ENCODE measurements at places on chromosomes 12 and 14.

GRCh38 chr12:13472690-13473089 lies 276.2 kb downstream of the EMP1 start:
- DNase-seq: no peak

DNA sequence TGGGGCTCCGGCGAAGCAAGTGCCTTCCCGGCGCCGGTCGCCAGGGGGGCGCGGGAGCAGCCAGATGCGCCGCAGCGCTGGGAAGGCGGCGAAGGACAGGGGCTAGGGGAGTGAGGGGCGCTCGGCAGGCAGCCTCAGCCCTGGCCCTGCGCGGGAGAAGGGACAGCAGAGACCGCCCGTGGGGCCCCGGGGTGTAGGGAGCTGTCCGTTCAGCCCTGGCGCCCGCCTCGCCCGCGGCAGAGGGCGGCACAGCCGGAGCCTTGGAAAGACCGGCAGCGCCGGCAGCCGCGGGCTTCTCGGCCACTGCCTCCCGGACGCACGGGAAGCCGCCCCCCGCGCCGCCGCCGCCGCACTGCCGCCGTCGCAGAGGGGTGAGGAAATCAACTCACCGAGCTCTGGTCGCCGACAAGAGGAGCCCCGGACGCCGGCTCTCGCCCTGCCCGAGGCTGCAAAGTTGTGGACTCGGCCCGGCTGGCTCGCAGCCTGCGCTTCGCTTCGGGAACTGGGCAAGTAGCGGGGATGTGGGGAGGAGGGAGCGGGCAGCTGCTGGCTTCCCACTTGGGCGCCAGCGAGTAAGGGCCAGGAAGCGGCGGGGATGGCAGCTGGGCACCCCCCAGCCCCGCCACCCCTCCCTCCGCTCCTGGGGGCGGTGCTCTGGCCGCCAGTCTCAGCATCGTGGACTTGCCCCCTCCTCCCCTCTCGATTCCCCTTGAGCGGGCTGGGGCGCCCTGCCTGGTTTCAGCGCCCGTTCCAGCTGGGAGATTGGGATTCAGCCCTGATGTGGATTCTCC lies at the start of gene ZDHHC22:
Gene ZDHHC22, minus strand, starts transcription at position 578 of the 791 bp plus-strand sequence. CDS start 2,053 bp downstream, outside the sequence.
- DNase-seq: no peak

DNA sequence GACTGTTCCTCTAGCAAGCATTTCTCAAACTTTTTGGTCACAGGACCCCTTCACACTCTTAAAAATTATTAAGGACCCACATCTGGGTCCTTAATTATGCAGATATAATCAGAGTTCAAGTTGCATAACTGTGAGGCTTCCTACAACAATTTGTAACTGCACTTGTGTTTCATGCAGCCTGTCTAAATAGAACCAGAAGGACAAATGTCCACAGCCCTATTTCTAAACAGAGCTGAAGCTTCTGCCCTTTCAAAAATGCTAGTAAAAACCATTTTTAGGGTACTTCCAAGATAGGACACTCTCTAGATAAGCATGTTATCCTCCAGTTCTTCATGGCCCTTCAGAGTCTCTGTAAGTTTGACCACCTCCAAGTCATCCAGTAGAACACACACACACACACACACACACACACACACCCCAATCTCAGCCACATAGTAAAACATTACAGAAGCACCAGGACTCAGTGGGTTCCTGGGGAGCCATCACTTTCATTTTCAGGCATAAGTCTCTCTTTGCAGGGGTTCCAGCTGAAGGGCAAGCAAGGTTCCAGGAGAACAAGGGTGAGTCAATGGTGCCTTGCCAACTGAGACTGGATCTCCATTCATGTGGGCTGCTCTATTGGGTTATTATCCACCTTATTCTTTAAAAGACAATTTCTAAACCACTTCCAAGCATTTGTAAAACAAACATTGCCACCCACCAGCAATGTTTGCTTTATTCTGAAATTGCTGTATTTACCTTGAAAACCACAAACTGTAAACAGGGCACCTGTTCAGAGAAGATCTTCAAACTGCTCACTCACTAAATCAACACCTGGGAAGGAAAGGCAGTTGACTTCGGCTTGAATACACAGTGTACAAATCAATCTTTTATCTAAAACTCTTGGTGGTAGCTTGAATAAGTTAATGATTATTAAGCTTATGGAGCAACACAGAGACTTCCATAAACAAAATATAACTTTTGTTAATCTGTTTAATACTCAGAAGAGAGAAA lies 64.1 kb downstream of the ITPR2 start:
- no peak for DNase-seq

DNA sequence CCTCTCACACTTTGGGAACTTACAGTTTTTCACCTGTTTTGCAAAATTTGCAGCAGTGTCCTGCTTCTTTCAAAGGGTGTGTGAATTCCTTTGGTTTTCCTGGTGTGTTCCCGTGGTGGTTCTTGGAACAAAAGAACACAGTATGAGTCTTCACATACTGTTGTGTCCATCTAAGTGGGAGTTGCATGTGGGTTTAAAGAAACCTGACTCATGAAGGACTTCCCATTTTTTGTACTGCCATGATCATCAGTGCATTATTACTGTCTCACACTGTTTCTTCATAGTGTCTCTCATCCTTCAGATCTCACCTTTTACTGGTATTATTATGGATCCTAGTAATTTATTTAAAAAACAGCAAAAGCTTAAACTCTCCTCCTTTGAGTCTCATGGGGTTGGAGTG lies 3.8 kb upstream of the GZMH start:
- DNase-seq: no peak

DNA sequence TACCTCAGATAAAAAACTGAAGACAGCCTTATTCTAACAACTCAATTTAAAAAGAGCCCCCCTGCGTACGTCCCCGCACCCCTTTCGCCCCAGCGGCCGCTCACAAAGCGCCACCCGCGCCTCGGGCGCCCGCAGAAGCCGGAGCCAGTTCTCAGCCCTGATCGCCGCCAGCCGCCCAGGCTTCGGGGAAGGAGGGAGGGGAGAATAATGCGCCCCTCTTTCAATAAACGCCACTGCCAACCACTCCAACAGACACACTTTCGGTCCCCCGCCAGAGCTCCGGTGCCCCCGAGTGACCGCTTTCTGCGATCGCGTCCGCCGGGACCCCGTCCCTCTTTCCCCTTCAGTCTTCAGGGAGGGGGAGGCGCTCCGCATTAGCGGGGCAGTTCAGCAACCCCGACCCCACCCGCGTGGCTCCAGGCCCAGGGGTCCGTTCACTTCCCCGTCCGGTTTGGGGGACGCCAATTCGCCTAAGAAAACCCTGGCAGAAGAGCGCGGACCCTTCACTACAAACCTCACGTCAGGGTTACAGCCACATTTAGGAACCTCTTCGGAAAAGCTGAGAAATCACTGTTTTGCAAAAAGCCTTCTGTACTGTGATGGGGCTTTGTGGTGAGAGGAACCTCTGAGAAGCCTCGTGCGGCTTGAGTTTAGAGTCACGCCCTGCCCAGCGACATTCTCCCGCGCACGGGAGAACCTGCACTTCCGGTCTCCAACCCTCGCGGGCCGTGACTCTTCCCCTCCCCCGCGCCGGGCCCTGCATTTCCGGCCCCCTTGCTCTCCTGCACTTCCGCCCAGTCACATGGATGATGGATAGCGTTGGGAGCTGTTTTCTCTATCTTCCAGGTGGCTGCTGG lies 18.7 kb downstream of the FOXG1 start:
- DNase-seq: no peak

DNA sequence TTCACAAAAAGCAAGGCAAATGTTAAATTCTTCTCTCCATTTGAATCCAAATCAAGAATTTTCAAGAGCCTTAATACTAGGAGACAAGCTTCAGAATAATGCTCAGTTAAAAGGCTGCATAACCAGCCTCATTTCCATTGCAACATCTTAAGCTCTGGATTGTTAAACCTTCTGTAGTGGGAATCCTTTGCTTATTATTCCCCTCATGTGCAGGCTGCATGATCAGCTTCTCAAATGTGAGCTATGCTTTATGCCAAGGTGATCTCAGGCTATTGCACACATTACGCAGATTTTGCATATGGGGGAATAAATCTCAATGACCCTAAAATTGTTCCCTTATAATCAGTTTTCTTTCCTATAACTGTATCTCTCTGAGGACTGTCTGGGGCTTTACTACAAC lies 71.7 kb upstream of the CCDC196 start:
- no peak for DNase-seq

- DNase-seq: no peak
These were observed 143.7 kb downstream of the ASCL4 start for GRCh38 chr12:107917912-107918800.

DNA sequence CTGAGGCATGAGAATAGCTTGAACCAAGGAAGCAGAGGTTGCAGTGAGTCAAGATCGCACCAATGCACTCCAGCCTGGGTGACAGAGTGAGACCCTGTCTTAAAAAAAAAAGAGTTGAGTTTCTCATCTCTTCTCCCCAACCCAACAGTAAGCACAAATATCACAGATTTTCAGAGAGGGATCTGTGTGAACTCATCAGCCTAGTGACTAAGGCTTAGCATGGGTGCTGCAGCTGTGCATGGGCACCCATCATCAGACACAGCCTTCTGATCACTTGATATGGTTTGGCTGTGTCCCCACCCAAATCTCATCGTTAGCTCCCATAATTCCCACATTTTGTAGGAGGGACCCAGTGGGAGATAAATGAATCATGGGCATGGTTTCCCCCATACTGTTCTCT lies 298.9 kb downstream of the PCNX1 start:
- no peak for DNase-seq

- DNase-seq: no peak
These were observed 232.1 kb downstream of the MSRB3 start for GRCh38 chr12:65510584-65511050.

DNA sequence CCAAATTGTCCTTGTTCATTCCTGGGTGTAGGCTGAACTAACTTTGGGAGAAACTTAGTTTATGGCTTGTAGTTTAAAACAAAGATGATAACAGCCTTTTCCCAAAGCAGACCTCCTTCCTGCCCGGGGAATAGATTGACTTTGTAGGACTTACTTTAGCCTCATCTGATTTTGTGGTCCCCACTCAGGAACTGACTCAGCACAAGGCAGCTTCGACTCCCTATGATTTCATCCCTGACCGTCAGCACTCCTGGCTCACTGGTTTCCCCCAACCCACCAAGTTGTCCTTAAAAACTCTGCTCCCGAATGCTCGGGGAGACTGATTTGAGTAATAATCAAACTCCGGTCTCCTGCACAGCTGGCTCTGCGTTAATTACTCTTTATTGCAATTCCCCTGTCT lies 40.1 kb upstream of the DDHD1 start:
- DNase-seq: no peak

DNA sequence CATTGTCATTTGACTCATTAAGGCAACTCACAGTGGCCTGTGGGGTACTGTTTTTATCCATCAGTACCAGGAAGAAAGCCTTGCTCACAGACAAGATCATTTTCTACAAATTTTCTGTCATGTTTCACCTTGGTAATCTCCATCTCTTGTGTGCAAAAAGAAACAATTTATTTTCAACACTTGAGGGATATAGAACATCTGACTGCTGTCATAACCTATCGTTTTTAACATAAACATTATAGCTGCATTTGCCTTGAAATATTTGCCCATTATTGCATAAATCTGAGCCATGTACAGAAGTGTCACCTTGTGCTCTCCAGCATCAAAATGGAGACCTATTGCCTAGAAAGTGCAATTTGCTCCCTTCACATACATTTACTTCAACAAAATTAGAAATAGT lies 300.8 kb downstream of the NPAS3 start:
- DNase-seq: no peak
